DMS79 (cell line): ENCODE measurements at places on chromosomes 5 and 9.

DNA sequence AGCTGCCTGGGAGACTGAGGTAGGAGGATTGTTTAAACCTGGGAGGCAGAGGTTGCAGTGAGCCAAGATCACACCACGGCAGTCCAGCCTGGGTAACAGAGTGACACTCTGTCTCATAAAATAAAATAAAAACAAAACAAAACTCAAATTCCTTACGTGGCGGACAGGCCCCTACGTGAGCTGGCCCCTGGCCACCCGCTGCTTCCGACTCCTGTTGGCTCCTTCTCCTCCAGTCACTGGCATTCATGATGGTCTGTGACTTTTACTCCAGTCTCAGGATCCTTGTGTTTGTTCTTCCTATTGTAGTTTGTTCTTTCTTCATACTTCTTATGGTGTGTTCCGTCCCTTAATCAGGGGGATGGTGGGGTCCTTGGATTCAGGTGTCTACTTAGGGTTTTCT, 28.5 kb upstream of the ZFR start:
- DNase-seq: no peak

DNA sequence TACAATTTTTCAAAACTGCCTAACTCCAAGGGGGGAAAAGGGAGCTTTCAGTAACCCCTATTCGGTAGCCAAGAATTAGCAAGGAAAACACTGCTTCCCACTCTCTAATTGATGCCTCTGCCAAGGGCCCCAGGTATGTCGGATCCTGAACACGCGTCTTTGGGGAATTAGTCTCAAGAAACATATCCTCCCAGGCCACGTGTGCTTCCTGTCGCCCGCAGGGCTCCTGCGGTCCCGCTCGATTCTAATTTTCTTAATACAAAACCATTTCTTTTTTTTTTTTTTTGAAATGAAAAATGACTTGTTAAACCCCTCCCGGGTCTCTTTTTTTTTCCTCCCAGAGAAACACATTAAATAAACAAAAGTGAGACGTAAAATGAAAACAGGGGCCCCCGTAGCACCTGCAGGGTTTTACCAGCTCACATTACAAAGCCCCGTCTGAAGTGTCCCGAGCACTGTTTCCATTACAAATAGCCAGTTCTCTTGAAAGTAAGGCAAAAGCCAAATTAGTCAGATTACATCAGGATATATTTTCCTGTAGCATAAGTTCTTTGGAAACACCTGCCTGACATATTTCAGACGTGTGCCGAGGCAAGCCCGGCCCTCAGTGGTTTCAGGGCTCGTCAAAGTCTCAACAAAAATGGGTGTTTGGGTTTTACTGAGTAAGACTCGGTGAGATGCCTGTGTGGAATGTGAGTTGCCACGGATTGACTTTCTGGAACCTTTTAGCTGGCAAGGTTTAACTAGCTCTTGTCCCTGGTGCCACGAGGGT, 21.5 kb downstream of the SMIM23 start:
- no peak for DNase-seq

- no peak for DNase-seq
Observed at GRCh38 chr5:138650196-138650595, 75.0 kb upstream of the HSPA9 start.

DNA sequence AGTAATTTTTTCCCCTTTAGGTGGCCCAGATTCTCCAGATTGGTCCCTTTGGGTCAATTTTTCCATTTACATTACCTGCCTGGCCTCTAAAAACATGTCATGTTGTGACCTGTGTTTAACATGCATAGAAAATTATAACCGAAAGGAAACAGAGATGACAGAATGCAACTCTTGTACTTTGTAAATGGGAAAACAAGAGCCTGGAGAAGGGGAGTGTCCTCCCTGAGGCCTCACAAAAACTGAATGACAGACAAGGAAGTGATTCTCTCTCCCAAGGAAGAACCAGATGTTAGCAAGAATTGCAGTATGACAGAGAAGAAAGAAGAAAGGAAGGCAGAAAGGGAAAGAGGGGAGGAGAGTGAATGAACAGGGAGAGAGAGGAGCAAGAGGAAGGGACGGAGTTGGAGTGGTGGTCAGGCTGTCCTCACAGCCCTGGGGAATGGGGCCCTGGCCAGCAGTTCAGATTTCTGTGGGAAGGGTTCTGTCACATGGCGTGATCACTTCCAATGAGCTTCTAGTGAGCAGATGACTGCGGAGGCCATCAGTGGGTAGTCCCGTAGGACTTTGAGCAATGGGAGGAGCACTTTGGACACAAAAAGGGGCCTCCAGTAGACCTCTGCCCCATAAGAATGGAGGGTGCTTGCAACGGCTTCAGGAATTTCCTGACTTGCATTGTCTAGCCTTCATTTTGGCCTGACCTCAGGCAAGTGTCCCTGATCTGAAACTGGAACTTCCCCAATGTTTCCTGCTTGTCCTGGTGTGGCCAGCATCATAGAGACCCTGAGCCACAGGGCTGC, 31.6 kb downstream of the ABLIM3 start:
- no peak for DNase-seq

GRCh38 chr5:143679777-143680176, 132.2 kb upstream of the HMHB1 start:
- no peak for DNase-seq

GRCh38 chr9:84711936-84712335, 42.4 kb downstream of the NTRK2 start:
- DNase-seq: no peak
